Left cardiac atrium (tissue), 4 donors: ENCODE measurements at places on chromosomes 16 and 17.
A peak's percentile ranks its signal among the peaks of the same experiment; 100 is the strongest.

- peak; percentile 82 for DNase-seq
Measured at GRCh38 chr17:50949989-50950877, 84.1 kb upstream of the TOB1 start.

GRCh38 chr17:82228278-82228841 lies 482 bp upstream of the SLC16A3 start:
- peak; percentile 66 for DNase-seq

- no peak for DNase-seq
Measured at GRCh38 chr16:57897053-57897784, 73.7 kb downstream of the CNGB1 start.

DNA sequence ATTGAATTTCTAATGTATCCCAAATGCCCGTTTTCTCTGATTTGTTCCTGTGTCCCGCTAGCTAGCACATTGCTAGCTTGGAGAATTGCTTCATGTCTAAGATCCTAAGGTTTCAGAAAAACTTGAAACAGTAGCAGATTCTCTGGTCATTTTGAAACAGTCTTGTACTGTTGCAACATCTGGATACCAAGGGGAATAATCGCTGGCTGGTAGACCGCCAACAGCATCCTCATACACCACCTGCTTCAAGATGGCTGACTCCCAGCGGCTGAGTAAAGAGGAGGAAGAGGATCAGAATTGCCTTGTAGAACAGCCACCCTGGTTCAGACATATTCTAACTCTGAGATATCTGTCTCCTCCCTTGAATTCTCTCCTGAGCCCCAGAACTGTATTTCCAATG lies 226.7 kb upstream of the ELAC2 start:
- no peak for DNase-seq

GRCh38 chr17:30393911-30394867 lies 15.5 kb downstream of the CPD start:
- DNase-seq = no peak

DNA sequence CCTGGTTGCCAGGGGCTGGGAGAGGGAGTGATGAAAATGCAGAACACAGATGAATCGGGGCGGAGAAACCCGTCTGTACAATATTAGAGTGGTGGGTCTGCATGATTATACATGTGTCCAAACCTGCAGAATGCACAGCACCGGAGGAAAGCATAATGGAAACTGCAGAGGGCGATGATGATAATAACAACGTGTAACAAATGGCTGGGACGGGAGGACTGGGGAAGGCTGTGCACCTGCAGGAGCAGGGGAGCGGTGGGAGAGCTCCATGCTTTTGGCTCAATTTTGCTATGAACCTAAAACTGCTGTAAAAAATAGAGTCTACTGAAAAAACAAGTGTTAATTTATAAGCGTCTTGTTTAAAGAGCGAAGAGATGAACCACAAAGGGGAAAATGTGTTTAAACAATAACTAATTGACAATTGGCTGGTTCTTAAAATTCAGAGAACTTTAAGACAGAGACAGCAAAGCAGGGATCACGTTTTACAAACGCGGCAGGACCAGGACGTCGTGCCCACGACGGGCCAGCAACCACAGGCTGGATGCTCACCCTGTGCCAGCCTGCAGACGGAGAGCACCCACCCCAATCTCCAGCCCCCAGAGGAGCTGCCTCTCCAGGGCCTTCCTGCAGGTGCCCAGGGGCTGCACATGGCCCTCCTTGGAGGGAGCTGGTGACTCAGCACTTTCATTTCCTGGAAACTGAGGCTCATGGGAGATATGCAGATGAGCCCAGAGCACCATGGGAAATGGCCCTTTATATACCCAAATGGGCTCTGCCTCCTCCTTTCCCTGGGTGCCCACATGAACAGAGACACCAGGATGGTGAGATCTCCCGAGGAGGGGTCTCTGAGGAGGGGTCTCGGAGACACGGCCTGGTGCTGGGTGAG lies at the start of gene TEX19:
TSS of gene TEX19 (plus strand) at position 783 of the 886 bp plus-strand sequence. CDS start 2,904 bp downstream, outside the sequence.
- DNase-seq = no peak

GRCh38 chr17:34502426-34502825 lies 77.0 kb upstream of the TMEM132E start:
- no peak for DNase-seq

DNA sequence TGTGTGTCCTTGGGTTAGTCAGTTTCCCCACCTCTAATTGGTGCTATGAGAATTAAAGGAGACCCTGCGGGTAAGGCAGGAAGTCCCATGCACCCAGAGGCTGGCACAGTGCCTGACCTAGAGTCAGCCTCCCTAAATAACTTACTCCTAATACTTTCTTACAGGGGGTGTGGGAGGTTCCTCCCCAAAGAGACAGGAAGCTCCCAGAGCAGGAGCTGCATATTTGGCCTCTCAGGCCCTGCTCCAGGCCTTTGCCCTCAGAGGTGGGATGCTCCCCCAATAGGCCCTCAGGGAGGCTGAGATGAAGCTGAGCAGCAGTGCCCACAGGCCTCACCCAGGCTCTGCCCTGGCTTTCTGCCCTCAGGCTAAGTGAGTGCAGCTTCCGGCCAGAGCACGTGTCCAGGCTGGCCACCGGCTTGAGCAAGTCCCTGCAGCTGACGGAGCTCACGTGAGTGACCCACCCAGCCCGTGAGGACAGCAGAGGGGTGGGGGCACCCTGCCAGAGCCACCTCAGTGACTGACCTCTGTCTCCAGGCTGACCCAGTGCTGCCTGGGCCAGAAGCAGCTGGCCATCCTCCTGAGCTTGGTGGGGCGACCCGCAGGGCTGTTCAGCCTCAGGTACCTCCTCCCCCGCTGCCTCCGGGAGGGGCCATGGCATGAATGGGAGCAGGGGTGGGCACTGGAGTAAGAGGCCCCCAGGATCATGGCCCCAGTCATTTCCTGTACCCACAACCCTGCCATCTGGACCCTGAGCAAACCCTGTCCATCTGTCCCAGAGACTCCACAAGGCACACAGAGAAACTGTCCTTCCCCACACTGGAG lies 31.1 kb upstream of the CPNE2 start:
- peak; percentile 79 for DNase-seq

DNA sequence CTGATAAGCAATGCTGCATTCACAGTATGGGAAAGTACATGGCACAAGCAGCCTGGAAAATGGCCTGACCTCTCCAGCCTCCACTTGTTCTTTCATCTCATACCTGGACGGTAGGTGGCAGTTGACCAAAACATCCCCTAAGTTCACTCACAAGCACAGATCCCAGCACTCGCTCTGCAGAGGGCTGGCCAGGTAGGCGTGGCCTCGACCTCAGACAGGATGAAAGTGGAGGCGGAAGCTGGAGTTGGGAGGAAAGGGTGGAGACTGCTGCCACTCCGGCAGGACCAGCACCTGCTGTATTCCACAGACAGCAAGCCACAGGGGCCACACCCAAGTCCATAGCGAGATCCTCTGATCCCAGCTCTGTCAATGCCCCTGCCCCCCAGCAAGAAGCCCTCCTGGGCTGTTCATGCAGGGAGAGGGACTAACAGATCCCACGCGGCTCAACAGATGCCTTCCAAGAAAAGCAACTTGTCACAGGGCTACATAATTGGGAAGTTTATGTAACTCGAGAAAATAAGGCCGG lies 31.3 kb downstream of the ZCCHC14 start:
- peak; percentile 81 for DNase-seq

DNA sequence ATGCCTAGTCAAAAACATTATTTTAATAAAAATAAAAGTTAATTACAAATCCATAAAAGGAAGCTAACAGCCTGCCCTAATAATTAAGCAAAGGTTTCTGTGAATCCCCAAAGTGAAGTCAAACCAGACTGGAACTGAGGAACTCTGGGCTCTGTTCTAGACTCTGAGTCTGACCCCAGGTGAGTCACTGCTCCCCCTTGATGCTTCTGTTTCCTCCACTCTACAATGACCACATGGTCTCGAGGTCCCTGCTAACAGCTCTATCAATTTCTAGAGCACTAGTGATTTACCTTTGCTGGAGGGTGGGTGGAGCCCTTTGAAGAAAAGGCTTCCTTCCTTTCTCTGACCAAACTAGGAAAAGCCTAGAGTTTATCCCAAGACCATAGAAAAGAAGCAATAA lies 32.4 kb downstream of the XPO6 start:
- no peak for DNase-seq

- DNase-seq = no peak
Measured at GRCh38 chr17:8709006-8709405, 35.6 kb downstream of the CCDC42 start.

DNA sequence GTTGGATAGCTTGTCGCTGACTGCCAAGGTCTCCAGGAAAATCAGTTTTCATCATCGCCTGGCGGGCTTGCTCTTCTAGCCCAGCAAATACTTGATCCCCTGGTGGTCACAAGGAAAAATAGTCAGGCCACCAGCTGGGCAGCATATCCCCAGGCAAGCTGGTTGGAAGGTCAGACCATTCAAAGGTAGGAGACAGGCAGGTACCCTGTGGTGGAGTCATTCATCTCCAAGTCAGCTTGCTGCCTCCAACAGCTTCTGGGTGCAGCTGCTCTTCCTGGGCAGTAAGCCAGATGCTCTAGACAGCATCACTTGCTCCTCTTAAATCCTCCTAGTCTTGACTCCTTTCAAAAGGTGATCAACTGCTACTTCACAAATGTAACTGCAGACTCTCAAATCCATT lies 16.0 kb downstream of the ZNF821 start:
- DNase-seq = no peak

DNA sequence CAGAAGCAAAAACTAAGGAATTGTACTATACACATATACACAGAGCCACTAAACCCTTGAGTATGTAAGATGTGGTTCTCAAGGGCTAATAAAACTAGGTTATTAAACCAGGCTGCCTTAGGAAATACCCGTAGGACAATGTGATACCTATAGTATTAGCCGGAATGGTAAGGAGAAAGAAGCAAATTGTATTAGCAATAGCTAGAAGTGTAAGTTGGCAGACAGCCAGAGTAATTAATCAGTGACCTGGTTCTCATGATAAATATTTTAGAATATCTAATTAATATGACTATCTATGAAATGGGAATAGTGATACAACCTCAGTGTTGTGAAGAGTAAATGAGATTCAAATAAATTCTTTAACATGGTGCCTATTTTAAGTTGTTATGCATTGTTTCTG lies 18.6 kb downstream of the GDPD1 start:
- no peak for DNase-seq
